ENCODE measurements at places on chromosomes 1 and 21.

DNA sequence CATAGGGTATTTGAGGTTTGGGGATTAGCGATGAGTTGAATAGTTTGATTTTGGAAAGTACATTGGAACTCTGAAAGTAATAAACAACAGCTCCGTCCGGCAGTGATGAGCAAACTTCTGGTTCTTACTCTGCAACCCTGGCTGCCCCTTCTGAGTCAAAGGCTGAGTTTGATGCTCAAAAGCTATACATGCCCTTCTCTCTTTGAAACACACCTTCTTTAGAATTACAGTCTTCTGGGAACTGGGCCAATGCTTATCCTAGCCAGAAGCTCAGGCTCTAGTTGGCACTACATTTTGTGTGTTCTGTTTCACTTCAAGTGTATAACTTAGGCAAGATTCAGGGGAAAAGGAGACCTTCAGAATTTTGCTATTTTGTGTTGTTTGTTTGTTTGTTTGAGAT lies 9.3 kb downstream of the AHCYL1 start:
- DNase-seq: peak; percentile 35

- no peak for DNase-seq
These were observed 11.6 kb downstream of the IL6R start for GRCh38 chr1:154416471-154417337.

DNA sequence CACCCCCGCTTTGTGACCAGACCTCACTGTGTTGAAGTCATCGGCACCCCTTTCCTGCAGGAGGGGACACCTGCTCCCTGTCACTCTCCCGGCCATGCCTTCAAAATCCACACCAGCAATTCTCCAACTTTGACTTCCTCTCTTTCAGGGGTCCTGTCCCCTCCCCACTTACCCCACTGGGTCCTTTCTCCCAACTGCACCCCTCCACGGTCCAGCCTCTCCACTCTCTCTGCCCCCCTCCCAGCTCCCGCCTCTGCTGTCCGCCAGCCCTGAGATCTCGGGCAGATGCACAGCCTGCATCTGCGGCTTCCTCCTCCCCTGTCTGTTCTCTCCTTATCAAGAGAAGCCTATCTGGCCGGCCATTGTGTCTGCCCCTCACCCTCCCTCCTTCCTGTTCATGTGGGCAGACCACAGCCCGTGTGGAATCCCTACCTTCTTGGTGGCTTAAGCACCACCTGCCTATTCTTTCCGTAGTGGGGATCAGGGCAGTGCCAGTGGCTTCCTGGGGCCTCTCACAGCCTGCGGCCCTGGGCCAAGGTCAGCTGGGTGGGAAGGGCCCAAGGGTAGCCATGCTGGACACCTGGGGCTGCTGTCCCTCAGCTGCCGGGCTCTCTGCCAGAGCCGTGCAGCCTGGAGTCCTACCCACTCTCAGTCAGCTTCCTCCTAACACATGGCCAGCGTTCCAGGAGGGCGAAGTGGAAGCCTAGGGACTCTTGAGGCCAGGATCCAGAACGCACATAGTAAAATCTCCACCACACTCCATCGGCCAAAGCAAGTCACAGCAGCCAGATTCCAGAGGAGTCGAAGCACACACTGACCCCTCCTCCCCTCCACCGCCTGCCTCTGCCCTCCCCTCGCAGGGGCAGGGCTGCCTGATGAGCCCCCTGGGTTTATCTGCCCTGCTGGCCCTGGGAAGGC lies 5.1 kb upstream of the HES4 start:
- no peak for DNase-seq

- DNase-seq: no peak
These were observed 93.5 kb downstream of the SIK1 start for GRCh38 chr21:43333298-43334062.

- DNase-seq: no peak
These were observed 134.9 kb upstream of the NRIP1 start for GRCh38 chr21:15199414-15200383.
